ENCODE measurements at places on chromosomes 2 and 18.

GRCh38 chr2:218880102-218880858 lies at the start of gene WNT10A:
Gene WNT10A, plus strand, starts transcription at chr2:218880852. Its CDS starts 144 bp downstream, at chr2:218880996.
- peak within 1 kb of the TSS; percentile 60 for H3K27ac ChIP-seq
- peaks cover 8% of the 10 kb centered on the region for H3K27me3 ChIP-seq
- H3K4me3 ChIP-seq: peak within 1 kb of the TSS; percentile 53

DNA sequence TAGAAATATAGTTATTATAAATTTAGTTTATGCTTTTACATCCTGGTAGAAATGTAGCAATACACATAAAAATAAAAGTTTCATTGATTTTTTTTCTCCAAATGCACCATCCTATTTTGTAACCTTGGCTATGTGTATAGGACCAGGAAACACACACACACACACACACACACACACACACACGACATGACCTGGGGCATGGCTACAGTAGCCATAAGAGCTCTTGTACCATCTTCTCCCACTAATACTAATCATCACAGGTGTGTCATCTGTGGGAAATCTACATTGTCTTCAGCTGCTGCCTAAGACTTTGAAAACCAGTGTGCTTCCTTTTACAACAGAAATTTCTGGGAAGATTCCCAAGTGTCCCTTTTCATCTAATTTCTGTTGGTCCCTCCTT lies 144.3 kb downstream of the MCFD2 start:
- H3K36me3 ChIP-seq: no peaks in the 10 kb centered on the region
- DNase-seq: no peak
- H3K27ac ChIP-seq: no peak overlapping the region
- no peaks in the 10 kb centered on the region for H3K4me1 ChIP-seq

- H3K4me3 ChIP-seq: no peak overlapping the region
- H3K27me3 ChIP-seq: no peaks in the 10 kb centered on the region
- H3K4me1 ChIP-seq: no peaks in the 10 kb centered on the region
These were observed 30.2 kb downstream of the UGP2 start for GRCh38 chr2:63871864-63872263.

- DNase-seq: no peak
- H3K36me3 ChIP-seq: no peaks in the 10 kb centered on the region
- H3K27ac ChIP-seq: no peak overlapping the region
These were observed 185.0 kb upstream of the TMEFF2 start for GRCh38 chr2:192379736-192380135.

DNA sequence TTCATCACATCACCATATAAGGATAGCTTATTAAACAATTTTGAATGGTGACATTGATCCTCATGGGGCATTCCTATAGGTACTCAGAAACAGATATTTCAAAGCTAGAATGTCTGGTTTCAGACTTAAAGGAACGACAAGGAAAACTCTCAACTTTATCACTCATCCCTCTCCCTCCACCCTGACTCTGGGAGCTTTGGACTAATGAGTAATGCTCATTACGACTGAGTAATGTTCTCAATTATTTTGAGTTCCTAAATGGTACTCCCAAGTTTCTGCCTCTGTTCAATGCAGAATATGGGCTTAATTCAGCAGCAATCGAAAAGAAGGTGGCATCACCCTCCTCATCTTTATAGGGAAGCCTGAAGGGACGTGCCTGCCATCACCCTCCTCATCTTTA lies 43.4 kb downstream of the RFX8 start:
- no peaks in the 10 kb centered on the region for H3K27me3 ChIP-seq
- no peak overlapping the region for H3K27ac ChIP-seq
- no peak for DNase-seq

DNA sequence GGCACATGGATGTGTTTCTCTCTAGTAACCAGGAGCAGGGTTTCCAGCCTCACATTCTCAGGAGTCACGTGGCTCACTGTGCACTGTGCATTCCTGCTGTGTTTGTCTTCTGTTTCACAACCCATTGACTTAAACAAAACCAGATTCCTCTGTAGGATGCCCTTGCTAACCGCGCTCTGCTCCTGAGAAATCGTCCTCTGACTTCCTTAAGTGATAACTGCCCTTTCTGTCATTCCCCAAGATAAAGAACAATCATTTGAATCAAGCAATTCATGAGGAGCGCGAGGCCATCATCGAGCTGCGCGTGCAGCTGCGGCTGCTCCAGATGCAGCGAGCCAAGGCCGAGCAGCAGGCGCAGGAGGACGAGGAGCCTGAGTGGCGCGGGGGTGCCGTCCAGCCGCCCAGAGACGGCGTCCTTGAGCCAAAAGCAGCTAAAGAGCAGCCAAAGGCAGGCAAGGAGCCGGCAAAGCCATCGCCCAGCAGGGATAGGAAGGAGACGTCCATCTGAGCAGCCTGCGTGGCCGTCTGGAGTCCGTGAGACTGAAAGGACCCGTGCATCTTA lies 60.2 kb downstream of the RALBP1 start:
- DNase-seq: no peak
- H3K27ac ChIP-seq: no peak overlapping the region
- H3K27me3 ChIP-seq: no peaks in the 10 kb centered on the region
- peaks cover 57% of the 10 kb centered on the region for H3K36me3 ChIP-seq

GRCh38 chr2:20447437-20448245 lies 767 bp downstream of the RHOB start:
- H3K27me3 ChIP-seq: peaks cover 22% of the 10 kb centered on the region
- H3K36me3 ChIP-seq: no peaks in the 10 kb centered on the region
- H3K27ac ChIP-seq: no peak overlapping the region
- peak overlapping the region; percentile 65 for H3K4me3 ChIP-seq
- H3K4me1 ChIP-seq: peaks cover 16% of the 10 kb centered on the region
- DNase-seq: peak; percentile 6

All from CD4-positive, alpha-beta T cell (primary cell).